Mesenchymal stem cell (in vitro differentiated cells and primary cell): ENCODE measurements at places on chromosomes 4 and X.
A peak's percentile ranks its signal among the peaks of the same experiment; 100 is the strongest.

GRCh38 chrX:71256051-71256450 is 2.1 kb upstream of the ZMYM3 start:
- DNase-seq, result peak; percentile 68

DNA sequence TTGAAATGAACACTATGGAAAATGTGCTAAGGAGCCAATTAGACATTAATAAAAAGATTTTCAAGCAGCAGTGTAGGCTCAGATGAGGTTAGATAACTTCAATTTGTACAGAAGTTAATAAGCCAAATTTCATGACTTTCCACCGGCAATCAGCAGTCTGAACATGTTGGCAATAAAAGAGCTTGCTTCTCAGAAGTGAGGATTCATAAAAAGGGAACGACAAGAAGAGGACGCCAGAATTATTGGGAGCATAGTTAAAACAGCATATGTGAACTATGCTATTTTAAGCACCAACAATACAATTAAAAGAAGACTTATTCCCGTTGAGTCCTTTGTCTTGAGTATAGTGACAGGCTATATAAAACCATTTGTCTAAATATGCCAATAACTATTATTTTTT is 785.3 kb downstream of the ADGRL3 start:
- no peak for DNase-seq

GRCh38 chr4:108432418-108432817 is 188.0 kb upstream of the RPL34 start:
- no peak for DNase-seq

DNA sequence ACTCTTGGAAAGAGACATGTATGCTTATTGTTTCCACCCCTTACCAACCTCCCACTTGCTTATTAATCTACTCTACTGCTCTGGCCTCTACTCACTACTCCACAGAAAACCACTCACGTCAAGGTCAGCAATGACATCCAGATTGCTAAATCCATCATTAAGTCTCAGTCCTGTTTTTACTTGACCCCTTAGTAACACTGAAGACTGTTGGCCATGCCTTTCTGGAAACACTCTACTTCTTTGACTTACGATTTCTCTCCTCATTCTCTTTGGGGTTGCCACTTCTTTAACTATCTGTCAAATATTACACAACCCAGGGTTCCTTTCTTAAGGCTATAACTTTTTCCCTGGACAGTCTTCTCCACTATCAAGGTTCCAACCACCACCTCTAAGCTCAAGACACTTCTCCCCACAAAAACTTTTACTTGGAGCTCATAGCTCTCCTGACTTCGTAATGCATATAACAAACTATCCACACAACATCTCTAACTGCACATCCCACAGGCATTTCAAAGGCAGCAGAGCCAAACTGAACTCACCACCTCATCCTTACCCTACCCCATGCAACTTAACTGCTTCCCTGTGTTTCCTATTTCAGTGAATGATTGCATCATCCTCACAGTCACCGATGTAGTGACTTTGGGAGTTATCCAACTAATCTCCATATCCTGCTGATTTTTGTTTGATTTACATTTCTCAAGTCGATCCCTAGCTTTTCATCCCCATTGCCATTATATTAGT is 15.8 kb upstream of the MAGEA4 start:
- DNase-seq, result no peak

DNA sequence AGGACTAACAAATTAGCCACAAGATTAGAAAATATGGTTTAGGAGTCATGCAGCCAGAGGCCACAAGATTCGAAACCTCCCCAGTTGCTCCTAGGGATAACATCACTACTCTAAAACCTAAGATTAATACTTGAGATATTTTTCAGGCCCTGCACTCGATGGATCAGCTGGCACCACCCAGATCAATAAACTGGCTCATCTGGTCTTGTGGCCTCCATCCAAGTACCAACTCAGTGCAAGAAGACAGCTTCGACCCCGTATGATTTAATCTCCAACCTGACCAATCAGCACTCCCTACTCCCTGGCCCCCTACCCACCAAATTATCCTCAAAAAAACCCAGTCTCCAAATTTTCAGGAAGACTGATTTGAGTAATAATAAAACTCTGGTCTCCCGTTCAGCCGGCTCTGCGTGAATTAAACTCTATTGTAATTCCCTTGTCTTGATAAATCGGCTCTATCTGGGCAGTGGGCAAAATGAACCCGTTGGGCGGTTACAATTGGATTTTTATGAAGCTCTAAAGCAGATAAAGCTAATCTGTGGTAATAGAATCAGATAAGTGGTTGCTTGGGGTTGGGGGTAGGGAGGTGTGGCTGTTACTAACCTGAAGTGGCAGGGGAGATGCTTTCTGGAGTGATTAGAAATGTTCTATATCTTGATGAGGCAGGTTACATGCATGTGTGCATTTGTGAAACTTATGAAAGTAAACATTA is 91.8 kb upstream of the ATXN3L start:
- DNase-seq, result no peak

DNA sequence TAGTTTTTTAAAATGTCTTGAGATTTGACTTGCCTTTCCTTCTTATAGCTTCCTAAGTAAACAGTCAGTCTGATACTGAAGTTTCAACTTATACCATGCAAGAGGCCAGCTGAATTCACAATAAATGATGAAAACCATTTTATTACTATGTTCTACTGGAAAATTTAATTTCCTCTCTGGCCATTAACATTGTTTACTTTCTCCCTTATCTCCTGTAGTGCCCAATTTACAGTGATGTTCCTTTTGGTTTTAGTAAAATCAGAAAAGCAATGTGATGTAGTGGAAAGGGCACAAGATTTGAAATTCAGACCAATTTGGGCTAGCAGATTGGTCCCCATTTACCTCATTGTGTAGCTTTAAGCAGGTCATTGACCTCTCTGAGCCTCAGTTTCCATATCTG is 54.2 kb downstream of the SLC9A6 start:
- DNase-seq, result no peak

DNA sequence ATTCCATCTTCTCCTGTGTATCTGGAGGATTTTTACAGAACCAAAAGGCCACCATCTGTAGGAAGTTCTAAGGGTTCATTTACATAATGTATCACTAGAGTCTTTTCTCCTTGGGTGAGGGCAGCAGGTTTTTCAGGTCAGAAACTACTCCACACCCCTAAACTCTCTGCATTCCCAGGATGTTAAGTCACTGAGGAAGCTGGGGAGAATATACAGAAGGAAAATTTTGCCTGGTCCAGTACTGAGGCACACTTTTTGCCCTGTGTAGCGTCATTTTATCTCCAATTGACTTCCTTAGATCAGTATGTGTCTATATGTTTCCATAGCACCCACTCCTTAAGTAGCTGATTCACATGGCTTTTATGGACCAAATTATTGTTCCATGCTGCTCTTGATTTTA is 17.0 kb downstream of the XKRX start:
- DNase-seq, result no peak

- no peak for DNase-seq
Observed at GRCh38 chrX:37409278-37409677, 60.1 kb downstream of the PRRG1 start.
